ENCODE measurements at places on chromosomes 13 and 19.

DNA sequence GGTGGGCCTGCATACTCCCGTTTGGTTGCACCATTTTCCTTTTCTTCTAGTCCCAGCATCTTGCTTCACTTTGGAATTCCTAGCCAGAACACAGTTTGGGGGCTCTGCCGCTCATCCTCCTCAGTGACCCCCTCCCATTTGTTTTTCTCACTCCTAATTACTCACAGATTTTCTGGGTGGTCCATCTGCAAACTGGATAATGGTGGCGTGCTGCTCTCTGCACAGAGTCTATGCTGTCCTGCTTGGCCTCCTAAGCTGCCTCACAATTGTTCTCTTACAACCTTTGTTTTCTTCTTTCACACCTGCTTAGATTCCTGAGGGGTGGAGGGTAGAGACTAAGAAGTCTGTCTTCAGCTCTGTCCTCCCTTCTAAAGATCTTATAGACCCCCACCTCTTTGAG lies 80.8 kb downstream of the SHISA2 start:
- no peak for DNase-seq

DNA sequence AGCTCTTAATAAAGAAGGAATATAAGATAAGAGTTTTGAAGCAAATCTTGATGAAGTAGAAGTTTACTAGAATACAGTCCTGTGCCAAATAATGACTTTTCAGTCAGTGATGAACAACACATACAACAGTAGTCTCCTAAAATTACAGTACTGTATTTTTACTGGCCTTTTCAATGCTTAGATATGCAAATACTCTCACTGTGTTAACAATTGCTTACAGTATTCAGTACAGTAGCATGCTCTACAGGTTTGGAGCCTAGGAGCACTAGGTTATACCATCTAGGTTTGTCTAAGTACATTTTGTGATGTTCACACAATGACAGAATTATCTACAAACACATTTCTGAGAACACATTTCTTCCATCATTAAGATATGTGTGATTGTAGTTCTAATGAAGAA lies 316.7 kb upstream of the KLHL1 start:
- no peak for DNase-seq

DNA sequence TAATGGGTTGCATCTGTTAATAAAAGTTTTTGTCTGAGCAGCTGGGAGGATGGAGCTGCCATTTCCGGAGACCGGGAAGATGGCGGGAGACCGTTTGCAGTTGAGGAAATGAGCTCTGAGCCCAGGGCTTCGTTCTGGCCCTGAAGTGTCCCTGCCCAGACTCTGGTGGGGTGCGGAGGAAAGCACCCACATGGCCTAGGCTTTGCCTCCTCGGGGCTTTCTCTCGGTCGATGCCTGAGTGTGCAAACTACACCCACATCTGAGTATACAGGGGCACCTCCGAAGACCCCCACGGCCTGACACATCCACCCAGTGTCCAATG lies 15.6 kb upstream of the NANOS3 start:
- no peak for DNase-seq

DNA sequence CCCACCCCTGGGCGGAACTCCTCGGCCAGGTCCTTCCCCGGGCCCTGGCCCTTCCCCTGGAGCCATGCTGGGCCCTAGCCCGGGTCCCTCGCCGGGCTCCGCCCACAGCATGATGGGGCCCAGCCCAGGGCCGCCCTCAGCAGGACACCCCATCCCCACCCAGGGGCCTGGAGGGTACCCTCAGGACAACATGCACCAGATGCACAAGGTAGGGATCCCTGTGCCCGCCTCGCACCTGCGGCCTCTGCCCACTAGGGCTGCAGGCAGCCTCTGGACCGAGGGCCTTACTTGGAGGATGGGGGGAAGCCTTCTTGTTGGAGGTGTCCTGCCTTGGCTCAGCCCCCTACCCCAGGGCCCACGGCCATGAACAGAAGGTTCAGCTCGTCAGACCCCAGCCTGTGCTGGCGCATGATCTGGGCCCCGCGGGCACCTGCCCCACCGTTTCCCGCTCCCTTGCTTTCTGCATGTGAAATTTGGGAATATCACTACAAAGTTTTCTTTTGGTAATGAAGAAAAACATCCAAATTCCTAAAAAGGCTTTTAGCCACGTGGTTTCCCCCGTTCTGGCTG lies 23.4 kb downstream of the SMARCA4 start:
- no peak for DNase-seq

DNA sequence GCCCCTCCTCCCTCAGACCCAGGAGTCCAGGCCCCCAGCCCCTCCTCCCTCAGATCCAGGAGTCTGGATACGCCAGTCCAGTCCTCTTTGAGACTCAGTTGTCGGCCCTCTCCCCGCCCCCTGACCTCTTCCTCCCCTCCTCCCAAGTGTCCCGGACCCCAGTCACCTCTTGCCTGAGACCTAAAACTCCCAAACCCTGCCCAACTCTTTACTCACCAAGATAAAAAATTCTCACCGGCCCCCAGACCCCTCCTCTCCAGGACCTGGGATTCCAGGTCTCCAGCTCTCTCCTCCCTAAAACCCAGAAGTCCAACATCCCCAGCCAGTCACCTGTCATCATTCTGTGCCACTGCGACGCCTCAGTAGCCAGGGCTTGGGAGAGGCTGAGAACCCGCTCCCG lies 1.4 kb upstream of the HSD17B14 start:
- no peak for DNase-seq

- no peak for DNase-seq
These were observed 34.3 kb downstream of the RASA3 start for GRCh38 chr13:114097893-114098688.

DNA sequence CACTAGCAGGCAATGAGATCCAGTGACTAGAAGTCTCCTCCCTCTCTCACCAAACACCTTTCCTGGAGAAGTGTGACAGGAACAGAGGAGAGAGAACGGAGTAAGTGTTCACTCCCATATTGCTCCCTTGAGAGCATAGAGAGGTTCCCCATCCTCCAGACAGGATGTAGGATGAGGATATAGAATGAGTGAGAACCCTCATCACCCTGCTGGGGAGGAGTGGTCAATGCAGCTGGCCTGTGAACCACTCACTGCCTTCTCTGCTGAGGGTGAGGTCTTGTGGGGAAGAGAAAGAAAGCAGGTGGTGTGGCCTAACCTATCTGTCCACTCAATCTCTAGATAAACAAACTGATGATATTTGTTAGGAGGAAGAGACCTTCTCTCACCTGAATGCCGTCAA lies 386.6 kb downstream of the PCDH20 start:
- no peak for DNase-seq

GRCh38 chr13:20188667-20189553 lies 3.8 kb downstream of the GJB2 start:
- DNase-seq, result peak; percentile 57

- peak; percentile 34 for DNase-seq
These were observed 54.8 kb downstream of the GATAD2A start for GRCh38 chr19:19460258-19460731.

DNA sequence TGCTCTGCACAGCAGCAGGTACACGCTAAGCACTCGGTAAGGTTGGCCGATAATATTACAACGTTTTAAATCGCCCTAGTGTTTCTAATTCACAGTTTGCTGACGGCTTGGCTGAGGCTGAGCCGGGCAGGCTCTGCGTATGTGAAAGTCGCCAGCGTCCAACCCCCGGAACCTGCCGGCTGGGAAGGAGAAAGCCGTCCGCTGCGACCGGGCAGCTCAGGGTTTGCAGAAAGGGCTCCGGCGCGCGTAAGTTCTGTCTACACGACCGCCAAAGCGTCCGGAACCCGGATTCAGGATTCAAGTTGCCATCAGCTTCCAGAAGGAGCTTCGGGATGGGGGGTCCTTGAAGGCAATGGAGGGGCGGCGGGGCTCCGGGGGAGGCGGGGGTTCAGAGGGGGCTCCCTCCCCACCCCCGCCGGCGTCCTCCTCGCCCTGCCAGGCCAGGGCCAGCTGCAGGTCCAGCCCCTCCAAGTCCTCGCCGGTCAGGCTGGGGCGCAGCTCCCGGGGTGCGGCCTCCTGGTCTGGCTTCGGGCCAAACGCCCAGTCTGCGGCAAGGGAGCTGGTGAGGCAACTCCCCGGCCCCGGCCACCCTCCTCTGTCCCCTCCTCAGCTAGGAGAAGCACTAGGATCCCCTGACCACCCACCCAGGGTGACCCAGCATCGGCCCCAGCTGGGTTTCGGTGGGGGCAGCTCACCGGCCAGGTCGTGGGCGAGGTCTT lies 575 bp downstream of the SMIM44 start:
- no peak for DNase-seq

- DNase-seq, result no peak
These were observed 9.3 kb downstream of the RPS9 start for GRCh38 chr19:54209811-54210494.

GRCh38 chr19:1064661-1065605 lies 2.0 kb upstream of the ARHGAP45 start:
- DNase-seq, result peak; percentile 71

GRCh38 chr13:30442926-30443325 lies 20.6 kb downstream of the UBE2L5 start:
- no peak for DNase-seq

DNA sequence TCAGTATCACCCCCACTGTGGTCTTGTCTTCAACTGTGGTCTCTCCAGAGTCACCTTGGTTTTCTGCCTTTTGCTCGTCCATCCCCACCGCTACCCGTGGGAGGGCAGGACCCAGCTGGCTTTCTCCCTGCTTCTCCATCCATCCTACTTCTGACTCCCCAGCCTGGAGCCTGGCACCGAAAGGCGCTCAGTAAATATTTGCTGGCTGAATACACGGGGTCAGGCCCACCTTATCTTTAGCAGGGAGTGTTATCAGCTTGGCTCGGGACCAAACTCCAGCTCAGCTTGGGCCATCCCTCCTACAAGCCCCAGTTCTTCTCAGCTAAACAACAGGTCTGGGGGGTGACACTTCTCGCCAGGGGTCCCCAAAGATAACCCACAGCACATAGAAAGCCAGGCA lies 62.0 kb upstream of the KLF2 start:
- no peak for DNase-seq

- DNase-seq, result no peak
These were observed 34.9 kb downstream of the SIPA1L3 start for GRCh38 chr19:37941782-37942515.

DNA sequence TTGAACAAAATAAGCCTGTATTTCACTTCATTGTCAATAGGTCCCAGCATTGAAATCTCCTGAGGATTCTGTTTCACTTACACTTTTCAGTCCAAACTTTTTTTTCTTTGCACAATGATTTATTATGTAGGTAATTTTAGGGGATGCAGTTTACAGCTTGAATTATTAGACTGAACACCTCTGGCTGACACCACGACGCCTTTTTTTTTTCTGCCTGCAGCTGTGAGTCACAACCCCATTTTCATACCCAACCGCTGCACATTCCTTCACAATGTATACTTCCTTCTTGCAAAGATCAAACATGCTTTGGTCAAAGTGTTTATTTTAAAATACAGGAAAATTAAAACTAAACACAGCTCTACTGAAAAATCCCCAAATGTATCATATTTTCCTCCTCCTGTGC lies 11.4 kb downstream of the ZIC2 start:
- DNase-seq, result no peak

DNA sequence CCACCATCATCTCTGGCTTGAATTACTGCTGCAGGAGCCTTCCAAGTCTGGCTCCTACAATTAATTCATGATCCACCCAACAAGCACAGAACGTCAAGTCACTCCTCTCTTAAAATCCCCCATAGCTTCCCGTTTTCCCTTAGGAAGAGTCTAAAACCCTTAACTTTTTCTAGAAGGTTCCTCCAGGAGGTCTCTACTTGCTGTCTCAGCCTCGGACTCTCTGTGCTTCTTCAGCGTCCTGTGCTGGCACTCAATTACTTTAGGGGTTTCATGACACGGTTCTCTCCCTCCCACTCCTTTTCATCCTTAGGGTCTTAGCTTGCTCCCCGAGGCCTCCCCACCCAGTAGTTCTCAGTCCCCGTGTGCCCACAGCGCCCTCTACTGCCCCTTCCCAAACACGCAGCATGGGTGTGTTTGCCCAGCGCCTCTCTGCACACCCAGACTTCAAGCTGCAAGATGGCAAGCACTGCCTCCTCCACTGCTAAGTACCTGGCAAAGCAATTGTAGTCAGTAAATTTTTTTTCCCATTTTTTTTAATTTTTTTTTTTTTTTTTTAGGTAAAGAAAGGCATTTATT lies 25.8 kb upstream of the MAP3K10 start:
- peak; percentile 69 for DNase-seq

All from CD4-positive, alpha-beta T cell treated with Interleukin-4 for 1 hour (primary cell).